HS-5 (cell line): ENCODE measurements at places on chromosomes 5 and 9.
A peak's percentile ranks its signal among the peaks of the same experiment; 100 is the strongest.

GRCh38 chr9:28925157-28925556 lies 1351.9 kb upstream of the C9orf72 start:
- no peak for DNase-seq

GRCh38 chr5:59418808-59419207 lies 474.7 kb downstream of the PDE4D start:
- no peak for DNase-seq

GRCh38 chr5:61402244-61402823 lies 70.3 kb downstream of the ZSWIM6 start:
- no peak for DNase-seq

DNA sequence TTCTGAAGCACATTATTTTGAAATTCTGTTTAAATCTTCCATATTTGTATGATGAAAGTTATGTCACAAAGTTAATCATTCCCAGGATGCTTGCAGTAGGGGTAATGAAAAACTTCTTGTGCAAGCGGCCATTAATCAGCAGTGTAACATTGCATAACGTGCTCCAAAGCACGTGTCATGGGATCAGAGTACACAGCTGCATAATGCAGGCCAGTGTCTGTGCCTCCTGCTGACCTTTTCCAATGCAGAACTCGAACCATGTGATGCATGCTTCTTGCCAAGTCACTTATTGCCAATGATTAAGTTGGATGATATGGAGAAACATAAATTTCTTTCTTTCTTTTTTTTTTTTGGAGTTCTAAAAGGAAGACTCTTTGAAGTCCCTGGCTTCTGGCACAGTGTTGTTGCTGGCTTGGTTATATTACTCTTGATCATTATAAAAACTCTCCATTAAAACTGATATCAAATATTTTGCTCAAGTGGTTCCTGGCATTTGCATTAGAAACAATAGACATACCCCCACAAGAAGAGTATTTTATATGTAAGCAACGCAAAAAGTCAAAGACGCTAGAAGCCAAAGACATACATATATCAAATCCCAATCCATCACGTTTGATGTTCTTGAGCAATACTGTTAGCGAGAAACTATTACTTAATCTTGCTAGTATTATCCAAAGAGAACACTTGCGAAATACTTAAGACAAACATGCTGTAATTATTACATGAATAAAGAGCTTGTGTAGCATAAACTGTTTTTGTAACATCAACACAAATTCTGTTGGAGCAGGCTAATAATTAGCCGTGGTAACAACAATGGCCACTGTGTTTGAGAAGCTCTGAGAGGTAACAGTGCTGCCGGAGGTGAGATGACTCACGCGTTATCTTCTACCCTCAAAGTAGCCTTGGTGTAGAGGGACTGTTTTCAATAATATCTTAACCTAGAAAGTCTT lies 164.2 kb downstream of the AUH start:
- peak; percentile 98 for DNase-seq

DNA sequence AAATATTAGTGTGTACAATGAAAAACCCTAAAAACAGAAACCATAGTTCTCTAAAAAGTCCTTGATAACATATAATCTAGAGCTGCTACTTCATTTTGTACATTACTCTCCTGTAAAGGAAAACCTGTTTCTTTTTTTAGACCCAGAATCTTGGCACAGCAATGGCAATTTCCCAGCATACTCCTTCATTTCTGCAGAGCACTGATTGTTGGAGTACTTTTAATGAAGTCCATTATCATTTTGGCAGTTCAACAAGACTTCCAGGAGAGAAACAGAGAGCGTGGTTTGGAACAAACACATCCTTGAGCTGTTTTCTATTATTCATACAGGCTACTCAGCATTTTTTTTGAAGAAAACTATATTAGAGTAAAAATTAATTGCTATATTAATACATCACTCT lies 22.7 kb upstream of the MROH2B start:
- no peak for DNase-seq

GRCh38 chr5:157582731-157583620 lies 7.4 kb upstream of the ADAM19 start:
- DNase-seq, result no peak

GRCh38 chr9:83299571-83299970 lies 236.6 kb upstream of the RASEF start:
- DNase-seq, result peak; percentile 64

- DNase-seq, result no peak
Observed at GRCh38 chr5:135323701-135324132, 75.3 kb downstream of the MACROH2A1 start.
